Stimulated activated CD8-positive, alpha-beta memory T cell treated with anti-CD3 and anti-CD28 coated beads, Interleukin-4, amount 100 ng/mL, for 4 hours (primary cell): ENCODE measurements at places on chromosomes 7 and 10.

DNA sequence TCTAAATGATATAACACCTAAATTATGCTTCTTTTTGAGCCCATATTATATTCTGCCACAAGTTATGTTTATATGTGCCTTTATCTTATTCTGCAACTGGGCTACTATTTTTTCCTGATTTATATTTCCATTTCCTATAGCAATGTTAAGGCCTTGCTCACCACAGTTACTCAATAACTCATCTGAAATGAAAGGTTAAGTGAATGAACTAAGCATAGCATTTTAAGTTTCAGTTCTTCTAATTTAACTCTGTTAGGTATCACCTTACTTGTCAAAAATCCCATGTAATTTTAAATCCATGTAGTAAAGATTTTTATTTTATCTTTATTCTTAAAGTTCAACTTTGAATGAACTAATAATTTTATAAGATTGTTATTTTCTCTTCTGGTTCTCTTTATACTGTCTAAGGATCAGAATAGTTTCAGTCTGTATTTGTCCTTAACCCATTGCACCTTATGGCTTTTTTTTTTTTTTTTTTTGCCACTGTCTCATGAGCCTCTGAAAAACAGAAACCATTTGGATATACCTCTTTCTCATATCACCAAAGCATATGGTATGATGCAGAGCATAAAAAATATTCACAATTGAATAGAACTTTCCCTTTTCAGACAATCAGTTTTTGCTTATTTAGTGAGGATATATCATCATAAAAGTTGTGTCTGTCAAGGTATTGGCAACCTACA lies 301.8 kb upstream of the ZWINT start:
- DNase-seq, result no peak

DNA sequence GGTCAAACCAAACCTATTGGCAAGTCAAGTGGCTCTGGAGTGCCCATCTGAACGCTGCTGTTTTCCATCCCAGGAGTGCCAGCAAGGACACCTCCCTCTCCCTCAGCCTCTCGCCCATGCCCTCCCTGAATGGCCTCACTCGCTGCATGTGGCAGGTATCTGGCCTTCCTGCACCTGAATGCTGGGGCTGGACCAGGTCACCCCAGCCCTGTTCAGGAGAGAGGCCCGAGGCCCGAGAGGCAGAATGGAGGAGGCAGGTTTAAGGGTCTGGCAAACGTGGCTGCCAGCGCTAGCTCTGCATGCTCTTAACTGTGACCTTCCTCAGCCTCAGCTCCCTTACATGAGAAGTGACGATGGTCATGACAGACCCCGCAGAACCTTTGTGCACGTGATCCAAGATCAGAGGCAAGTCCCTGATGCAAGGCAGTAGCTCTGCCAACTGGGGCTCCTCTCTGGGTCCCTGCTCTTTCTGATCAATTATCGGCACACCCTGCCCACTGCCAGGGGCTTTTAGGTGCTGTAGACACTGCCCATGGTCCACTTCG lies 295.7 kb upstream of the ZMIZ1 start:
- no peak for DNase-seq

- DNase-seq, result no peak
These were observed 71.1 kb downstream of the PRKG1 start for GRCh38 chr10:51145375-51145774.

GRCh38 chr10:5259132-5259951 lies 62.7 kb downstream of the AKR1C4 start:
- DNase-seq, result no peak

GRCh38 chr10:59283456-59284091 lies 78.8 kb downstream of the FAM13C start:
- DNase-seq, result no peak
